RKO (cell line): ENCODE measurements at places on chromosomes 6 and 20.

DNA sequence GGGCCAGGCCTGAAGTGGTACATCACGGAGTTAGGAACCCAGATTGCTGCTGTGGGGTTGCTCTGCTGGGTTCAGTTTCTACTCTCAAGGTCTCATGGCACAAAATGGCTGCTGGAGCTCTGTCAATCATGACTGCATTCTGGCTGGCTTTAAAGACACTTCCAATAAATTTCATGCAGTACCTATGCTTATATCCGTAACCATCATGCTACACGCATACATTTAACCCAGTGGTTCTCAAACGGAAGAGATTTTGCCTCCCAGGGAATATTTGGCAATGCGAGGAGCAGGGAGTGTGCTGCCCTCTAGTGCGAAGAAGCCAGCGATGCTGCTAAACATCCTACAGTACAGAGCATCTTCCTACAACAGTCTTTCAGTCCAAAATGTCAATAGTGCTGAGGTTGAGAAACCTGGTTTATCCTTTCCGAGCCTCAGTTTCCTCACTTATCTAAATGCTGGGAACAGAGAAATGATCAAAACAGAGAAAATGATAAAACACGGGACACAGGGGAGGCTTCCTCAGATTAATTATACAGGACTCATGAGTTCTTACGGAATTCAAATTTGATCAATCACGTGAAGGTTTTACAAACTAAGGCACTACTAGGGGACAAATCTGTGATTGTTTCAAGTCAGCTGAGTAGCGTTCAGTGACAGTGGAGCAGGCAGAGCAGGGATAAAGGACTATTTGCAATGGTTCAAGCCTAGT, 9.6 kb upstream of the SLC2A10 start:
- peak; percentile 81 for DNase-seq

DNA sequence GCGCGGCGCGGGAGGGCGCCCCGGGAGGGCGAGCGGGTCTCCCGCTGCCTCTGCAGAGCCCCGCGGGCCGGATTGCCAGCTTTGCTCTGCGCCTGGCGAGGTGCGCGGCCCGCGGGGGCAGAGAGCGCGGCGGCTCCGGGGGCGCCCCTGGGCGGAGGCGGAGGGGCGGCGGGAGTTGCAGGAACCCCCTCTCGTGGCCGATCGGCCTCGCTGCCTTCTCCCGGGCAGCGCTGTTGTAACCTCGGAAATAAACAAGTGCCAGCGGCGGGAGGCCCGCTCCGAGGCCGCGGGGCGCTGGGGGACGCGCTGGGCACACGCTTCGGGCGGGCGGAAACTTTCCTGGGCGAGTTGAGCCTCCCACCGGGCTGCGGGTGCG, 1.2 kb downstream of the CDH4 start:
- no peak for DNase-seq

GRCh38 chr6:149053848-149054558, 263.5 kb upstream of the TAB2 start:
- no peak for DNase-seq

- DNase-seq, result peak; percentile 5
Measured at GRCh38 chr6:120671519-120671918, 662.8 kb downstream of the TBC1D32 start.

GRCh38 chr6:82840571-82840970, 225.1 kb downstream of the UBE3D start:
- no peak for DNase-seq

DNA sequence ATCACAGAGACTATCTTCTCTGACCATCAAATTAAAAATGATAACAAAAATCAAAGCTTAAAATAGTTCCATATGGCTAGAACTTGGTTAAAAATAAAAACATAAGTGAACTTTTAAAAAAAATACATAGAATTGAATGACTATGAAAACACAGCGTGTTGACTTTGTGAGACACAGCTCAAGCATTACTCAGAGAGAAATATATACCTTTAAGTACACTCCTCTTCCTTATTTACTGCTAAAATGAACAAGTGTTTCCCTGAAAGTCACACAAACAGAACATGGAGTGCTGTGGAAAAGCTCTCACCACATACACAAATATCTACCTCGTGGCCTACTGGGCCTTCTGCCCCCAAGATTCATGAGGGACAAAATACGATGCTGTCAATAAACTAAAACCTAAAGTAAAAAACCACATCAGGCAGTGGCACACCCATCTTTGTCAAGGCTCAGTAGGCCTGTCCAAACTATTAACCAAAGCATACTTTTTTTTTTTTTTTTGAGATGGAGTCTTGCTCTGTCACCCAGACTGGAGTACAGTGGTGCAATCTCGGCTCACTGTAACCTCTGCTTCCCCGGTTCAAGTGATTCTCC, 7.5 kb downstream of the FAXC start:
- no peak for DNase-seq
